ENCODE measurements at places on chromosomes 4 and X.

DNA sequence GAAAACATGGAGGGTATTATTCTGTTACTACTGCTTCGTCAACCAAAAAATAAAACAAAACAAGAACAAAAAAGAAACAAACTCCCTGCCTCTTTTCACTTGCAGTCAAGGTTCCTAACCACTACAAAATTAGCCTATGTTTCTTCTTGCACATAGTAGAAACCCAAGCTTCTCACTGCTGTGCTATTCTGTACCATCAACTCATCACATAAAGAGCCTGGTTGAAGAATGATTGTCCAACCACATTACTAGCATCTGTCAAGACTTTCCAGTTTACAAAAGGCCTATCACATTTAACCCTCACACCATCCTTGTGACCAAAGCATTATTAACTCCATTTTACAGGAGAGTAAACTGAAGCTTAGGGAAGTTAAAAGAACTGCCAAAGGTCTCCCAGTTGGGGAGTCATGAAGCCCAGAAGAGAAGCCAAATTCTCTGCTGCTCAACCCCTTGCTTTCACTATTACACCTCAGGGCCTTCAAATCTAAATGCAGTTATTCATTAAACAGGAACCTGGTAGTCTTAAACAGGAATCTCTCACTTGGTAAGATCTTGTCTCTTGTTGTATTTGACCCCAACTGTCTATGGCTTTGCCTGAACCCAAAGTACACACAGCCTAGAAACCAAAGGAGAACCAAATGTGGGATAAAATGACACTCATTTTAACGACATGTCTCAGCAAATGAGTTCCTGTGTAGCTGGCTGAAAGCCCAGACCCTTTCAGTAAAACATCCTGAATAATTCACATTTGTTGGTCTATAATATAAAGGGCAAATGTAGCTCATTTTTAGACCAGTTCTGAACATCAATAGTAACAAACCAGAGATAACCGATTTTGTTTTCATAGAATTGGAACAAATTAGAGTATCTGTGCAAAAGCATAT is 8.6 kb downstream of the F9 start:
- no peak for DNase-seq

DNA sequence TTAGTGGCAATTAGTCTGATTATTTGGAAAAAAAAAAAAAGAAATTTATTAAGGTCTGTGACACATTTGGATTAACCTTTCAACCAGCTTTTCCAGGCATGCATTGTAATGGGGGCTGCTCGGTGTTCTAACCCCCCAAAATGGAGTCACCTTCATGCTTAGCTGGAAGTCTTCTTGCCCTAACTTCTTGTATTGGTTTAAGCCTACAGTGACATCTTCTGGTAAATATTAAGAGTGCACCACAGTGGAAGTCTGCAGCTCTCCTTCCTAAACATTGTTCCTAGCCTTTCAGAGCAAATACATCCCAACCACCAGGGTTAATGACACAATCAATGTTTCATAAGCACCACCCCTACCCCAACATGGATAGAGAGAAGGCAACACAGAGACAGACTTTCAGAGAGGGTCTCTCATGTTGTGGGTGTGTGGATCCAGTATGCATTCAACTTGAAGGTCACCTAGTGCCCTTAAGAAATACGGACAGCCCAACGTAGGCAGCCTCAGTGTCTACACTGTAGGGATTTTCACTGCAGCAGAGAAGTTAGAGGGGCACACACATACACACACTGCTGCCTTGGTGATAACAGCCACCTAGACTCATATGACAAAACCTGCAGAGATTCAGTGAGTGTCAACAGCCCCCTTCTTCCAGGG is 142.9 kb upstream of the MBNL3 start:
- no peak for DNase-seq

GRCh38 chrX:1727531-1728027 is 112.7 kb downstream of the ASMT start:
- no peak for DNase-seq

DNA sequence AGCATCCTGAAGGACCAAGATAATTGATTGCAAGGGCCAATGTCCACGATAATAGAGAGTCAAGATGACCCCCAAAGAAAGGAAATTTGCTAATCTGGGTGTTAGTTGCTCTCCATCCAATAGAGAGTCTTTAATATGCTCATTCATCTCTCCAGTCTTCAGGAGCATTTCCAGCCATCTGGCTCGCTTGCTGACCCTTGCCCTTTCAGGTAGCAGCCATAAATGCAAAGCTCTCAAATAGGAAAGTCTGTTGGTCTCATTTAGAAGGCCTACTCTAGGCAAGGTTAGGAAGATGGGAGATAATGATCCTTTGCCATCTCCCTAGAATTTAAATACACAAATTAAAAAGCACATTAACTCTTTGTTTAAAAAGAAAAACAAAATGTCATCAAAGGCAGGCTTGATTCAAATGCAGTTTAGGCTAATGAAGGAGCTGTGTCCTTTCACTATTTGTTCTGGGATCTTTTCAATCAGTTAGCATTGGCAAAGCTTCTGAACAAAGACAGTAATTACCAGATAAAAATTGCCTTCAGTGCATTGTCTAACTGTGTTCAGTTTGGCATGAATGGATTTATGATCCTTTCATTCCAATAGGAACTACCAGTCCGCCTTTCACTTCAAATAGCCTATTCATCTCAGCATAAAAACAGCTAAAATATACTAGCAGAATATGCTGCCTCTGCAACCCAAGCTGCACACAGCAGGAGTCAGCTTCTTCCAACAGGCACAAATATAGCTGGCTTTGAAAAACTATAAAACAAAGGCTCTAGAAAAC is 49.6 kb upstream of the ATXN3L start:
- no peak for DNase-seq

DNA sequence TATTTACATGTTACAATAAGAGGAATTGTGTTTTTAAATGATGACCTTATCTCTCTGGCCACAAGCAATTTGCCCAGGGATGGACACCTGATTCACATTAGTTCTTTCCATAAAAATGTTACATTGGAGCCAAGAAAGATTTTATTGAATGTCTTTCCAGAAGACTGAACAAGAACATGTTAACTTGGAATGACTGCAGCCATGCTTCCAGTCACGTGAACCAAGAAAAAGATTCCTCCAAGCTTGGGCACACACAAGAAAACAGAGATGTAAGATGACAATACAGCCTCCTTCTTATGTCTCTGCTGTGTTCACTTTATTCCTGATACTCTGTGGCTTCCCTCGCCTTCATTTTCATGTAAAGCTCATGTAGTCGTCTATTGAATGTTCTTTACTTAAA is 737.6 kb downstream of the TRIML1 start:
- no peak for DNase-seq

GRCh38 chrX:643241-643595 is 12.6 kb downstream of the SHOX start:
- DNase-seq: no peak
